ENCODE measurements at places on chromosomes 2 and 18.

DNA sequence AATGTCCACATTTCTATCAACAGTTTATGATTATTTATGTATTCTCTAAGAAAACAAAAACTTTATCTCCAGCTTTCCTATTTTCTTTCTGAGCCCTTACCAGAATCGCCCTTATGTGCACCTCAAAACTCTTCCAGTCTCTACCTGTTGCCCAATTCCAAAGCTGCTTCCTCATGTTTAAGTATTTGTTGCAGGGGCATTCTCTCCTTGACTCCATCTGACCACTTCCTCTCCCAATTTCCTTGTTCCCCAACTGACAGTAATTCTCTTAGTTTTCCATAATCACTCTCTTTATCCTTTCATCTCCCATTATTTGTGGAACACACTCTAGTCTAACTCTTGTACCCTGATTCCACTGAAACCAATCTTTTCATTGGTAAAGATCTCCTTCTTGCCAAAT lies 105.4 kb upstream of the RBBP8 start:
- DNase-seq = no peak

- no peak for DNase-seq
These were observed 23.3 kb downstream of the RMC1 start for GRCh38 chr18:23526501-23527063.

DNA sequence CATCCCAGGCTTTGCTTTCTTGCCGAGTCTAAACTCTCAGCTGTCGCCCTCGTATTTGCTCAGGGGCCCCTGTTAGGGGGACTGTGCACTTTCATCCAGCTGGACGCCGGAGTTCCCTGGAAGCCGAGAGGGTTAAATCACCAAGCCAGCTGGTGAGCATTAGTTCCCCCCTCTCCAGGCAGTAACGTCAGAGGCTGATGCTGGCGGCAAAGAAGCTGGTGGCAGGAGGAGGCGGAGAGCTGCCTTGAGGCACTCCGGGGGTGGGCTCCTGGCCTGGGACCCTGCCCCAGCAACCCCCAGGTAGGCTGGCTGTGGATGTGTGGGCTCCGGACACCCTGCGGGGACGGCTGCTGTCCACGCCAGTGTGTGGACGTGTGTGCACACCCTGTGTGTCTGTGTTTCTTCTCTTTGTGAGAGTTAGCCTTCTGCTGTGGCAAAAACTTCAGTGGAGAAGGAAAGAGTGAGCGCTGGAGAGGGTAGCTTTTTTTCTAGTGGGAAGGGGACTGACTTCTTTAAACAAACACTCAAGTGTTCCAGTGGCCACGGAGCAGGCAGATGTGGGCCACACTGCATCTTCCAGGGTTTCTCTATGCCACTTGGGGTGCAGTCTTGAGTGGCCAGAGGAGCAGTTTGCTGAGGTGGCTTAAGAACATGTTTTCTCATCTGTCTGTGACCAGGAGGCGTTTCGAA lies 84.7 kb downstream of the GLI2 start:
- DNase-seq = no peak

DNA sequence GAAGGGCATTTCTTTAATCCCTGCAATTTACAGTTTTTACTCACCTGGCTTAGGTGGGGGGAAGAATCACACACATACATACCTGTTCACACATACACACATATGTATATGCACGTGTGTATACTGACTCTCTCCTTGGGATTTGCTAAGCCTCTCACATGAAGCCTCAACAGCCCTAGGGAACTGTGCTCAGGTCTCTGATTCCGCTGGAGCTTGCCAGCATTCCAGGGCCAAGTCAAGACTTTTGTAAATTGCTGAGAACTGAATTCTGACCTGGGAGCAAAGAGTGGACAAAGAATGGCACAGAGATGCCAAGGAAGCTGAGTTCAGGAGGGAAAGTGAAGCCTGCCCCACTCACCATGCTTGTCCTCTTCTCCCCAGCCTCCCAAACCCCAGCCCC lies 177.3 kb downstream of the TMEM247 start:
- no peak for DNase-seq

- no peak for DNase-seq
These were observed 106.9 kb upstream of the ATL2 start for GRCh38 chr2:38483776-38484501.

Measured in stimulated activated naive CD4-positive, alpha-beta T cell (primary cell).